Esophagus mucosa (tissue), 1 donor: ENCODE measurements at places on chromosomes 3 and 15.

DNA sequence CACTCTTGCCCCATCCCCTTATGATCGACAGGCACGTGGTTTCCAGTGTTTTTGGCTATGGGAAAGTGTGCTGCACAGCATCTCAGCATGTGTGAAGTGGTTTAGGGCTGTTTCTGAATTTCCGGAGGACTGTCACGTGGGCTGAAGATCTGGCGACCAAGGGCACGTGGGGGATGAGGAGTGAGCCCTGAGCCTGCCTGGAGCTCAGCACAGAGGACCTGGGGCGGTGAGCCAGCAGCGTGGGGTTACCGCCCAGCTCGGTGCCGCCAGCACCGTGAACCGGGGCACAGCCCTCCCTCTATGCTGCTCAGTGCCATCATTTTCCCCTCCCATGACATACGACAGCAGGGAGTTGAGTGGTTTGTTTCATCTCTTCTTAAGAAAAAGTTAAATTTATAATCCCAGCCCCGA lies 150.2 kb downstream of the DNAJB8 start:
- ATAC-seq = no peak

GRCh38 chr3:16865335-16865734 lies 19.4 kb upstream of the PLCL2 start:
- ATAC-seq = no peak

GRCh38 chr3:50246517-50246954 lies 10.5 kb downstream of the GNAI2 start:
- peak; percentile 70 for ATAC-seq

DNA sequence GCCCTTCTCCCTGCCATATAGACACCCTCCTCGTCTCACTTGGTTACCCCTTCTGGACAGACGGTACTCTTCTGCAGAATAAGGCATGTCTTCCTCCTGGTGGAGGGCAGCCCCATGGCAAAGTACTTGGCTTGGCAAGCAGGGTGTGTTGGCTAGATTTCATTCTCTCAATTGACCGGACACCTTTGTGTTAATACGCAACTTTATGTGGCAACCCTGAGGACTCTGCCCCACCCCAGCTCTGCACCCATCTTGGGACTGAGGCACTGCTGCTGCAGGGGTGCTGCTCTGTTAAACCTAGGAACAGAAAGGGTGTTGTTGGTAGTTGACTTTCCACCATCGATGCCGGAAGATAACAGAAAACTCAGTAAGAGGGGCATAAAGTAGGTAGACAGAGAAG lies 55.2 kb downstream of the PTPRG start:
- no peak for ATAC-seq

DNA sequence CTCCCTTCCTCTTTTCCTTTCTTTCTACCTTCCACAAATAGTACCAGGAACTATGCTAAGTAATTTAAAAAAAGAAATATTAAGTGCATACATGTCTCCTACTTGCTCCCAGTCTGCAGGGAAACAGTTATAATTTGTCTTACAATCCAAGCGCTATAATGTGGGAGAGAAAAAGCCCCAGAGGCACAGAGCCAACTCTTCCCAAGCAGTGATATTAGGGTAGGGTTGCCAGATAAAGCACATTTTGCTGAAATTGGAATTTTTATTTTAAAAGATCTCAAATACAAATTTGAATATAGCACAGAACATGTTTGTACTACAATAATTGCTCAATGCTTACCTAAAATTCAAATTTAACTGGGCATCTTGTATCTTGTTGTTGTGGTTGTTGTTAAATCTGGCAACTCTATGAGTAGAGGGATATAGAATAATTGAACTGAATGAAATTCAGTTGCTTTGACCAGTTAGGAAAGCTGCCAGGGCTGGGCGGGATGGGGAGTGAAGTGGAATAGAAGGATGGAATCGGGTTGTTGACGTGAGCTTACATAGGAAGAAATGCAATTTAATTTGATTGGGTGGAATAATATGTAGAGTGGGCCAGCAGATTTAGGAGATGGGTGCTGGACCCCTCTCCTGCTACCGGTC lies 52.6 kb upstream of the USP3 start:
- no peak for ATAC-seq

DNA sequence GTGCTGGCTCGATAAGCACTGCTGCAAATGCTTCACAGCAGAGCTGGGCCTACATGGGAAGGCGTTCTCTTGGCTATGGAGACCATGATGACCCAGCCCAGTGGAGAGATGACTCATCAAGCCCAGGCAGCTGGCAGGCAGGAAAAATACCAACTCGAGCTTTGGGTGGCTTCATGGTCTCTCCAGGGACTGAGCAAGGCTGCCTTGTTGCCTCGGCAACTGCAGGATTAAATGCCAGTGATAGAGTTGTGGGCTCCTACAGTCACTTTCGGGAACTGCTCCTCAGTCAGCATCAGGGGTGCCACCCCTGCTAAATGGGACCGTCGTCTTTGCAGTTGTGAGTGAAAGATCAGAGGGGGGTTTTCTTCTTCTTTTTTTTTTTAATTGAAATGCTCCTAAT lies 54.6 kb upstream of the MYZAP start:
- ATAC-seq = no peak

DNA sequence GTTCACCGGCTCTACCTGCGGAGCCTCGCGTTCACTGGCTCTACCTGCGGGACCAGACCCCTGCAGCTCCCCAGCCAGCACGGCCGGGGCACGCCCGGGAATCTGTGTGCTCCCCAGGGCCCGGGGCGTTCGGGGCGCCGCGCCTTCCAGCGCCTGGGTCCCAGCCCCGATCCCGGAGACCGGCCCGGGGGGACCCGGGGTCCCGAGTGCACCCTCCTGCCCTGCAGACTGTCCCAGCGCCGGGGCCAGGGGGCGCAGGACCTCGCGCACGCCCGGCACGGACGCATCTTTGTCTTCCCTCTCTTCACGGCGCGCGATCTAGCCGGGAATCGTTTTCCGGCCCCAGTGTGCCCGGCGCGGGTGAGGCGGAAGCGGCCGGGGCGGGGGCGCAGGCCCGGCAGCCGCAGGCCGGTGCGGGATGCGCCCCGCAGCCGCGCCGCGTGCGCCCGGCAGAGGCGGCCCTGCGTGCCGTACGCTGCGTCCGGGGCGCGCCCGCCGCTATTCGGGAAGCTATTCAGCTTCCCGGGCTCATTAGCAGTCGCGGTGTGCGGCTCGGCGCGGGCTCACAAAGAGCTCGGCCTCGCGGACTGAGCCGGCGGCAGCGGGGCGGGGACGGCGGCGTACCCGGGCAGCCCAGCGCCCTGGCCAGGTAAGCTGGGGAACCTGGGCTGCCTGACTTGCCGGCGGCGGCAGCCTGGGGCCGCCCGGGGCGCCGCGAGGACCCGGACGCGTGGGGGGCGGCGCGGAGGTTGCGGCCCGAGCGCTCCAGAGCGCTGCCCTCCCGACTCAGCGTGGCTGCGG lies at the start of gene APBA2:
Gene APBA2 (plus strand): TSS at position 345 of the 801 bp plus-strand sequence. CDS start 167,911 bp downstream, outside the sequence.
- ATAC-seq = peak; percentile 10

GRCh38 chr3:53068176-53068575 lies 22.3 kb upstream of the SFMBT1 start:
- ATAC-seq = no peak

DNA sequence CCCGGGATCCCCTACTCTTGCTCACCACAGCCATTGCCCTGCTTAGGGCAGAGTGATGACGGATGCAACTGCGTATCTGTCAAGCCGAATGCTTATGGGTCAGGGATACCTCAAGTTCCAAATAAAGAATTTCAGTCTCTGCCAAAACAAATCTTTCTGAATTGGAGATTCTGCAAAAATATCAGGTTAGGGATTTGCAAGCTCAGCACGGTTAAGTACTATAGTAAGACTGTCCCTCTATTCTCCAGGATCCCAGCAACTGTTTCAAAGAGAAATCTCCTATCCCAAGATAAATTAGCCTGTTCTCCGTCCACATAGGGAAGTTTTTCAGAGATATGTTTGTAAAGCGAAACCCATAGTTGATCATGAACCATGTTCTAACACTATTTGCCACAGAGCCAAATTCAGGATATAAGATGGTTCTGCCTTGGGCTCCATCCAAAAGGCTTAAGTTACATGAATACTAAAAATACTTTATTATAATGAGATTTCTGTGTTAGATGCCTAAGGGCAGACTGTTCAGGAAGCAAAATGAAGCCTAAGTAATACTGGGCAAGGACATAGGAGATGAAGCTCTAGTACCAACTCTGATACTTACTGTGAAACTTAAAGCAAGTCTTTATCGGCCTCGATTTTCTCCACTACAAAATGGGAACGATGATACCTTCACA lies 100.1 kb upstream of the LPP start:
- ATAC-seq = peak; percentile 33

DNA sequence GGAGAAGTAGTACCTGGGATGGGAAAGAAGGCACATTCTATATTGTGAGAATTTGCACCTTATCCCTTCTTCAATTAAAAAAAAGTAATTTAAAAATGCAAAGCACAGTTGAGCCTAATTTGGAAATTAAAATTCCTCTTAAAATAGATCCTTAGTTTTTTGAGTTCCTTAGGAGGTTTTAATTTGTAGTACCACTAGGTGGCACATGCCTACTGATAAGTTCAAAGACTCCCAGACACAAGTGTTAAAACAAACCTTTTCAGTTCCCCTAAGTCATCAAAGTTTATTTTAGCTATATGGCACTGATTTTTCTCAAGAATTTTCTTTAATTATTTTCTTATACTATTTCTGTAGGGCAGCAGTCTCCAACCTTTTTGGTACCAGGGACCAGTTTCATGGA lies 127.6 kb upstream of the AZI2 start:
- no peak for ATAC-seq

DNA sequence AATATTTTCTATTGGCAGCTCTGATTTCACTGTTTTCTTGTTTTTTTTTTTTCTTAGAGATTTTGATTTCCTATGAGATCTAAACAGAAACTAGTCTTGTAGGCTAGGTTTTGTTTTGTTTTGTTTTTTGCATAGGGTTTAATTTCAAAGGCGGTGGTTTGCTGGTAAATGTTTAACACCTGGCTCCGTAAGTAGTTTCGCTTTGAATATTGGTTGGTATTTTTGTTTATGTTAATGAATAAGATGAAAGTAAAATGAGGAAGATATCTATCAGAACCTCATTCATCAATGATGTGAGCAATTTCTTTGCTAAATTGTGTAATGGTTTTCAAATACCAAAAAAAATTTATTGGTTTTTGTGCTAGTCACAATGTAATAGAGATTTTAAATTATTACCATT lies 39.7 kb upstream of the TM4SF1 start:
- no peak for ATAC-seq

DNA sequence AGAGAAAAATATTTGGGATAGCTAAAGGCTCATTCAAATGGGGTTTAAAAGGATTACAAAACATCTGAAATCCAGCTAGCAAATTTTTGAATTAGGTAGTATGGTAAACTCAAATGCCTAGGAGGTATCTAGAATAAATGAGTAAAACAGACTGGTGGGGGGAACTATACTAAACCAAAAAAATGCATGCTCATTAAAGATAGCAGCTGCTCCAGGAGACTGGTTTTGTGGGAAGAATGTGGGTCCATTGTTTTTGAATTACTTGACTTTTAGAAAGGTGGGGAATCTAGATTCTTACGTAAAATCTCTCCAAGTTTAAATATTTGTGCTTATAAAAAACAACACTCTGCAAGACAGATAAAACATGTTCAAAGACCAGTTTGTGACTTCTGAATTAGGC lies 73.8 kb downstream of the LEKR1 start:
- no peak for ATAC-seq

DNA sequence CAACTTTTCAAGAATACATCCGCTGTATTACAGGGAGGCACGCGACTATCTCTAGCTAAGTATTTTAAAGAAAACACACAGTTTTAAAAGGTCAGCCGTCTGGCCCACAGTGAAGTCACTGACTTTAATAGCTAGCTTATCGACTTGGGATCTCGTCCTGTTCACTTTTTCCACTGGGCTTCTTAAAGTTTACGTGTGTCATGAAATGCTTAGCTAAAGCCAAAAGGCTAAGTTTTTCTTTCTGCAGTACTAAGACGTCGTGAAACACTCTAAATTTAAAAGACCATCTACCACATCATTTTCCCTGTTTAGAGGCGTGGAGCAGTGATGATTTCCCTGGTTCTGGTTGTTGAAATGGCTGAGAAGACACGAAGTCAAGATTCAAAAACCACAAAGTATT lies 27.1 kb downstream of the LRIG1 start:
- ATAC-seq = no peak

- no peak for ATAC-seq
Observed at GRCh38 chr3:107676469-107677309, 153.9 kb downstream of the BBX start.

- ATAC-seq = no peak
Observed at GRCh38 chr3:4440951-4441350, 26.1 kb downstream of the SUMF1 start.

DNA sequence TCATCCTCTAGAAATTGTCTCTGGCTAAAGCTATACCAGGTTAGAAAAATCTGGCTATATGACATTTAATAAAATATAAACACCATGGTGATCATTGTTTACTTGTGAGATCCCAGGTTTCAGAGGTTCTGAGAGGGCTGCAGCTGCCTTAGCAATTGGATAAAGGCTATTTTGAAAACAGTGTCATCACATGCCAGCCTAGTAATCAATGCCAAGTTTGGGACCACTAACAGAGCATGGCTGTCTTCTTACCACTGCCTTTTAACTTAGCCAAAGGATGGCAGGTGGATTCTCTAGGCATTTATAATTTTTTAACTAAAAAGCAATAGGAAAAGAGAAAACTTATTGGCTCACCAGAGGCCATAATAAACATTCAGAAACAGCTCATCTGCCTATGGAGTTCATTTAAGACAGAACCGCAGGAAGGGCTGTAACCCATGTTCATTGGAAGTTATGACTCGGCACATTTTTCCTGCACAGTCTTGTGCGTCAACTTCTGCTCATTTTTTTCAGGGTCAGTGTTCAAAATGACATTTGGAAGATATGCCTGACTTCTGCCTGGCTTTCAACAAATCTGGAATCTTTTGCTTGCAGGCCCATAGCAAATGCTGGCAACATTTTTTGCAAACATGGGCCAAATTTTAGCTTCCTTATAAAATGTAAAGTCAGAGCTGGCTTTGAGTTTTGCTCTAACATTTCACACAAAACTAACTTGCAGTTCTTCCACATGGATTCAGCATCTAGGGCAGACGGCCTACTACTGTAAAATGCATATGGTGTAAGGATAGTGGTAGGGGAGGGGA lies 476.0 kb upstream of the TBL1XR1 start:
- peak; percentile 25 for ATAC-seq

DNA sequence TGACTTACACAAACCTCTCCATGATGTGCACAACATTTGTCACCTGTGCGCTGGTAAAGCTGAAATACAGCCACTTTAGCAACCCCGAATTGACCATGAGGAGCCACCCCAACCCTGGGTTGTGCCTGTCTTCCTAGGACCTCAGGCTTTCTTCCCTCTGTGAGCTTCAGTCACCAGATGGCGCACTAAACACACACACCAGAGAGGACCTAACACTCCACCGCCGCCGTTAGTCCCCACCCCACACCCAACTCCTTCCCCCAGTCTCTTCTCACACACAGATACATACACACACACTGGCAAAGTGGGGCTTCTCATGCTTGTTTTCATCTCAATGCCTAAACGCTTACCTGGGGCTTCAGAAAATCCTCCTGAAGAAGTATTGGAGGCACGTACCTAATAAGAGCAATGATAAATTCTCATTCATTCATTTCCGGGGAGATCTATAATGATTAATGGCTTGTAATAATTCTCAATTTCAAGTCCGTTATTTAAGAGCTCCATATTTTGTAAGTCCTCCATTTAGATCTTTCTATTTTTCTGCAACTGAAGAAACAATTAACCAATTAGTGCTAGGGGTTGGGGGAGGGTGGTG lies 2.1 kb upstream of the CCDC80 start:
- peak; percentile 88 for ATAC-seq

- no peak for ATAC-seq
Observed at GRCh38 chr3:16168211-16168610, 6.3 kb upstream of the GALNT15 start.

- peak; percentile 77 for ATAC-seq
Observed at GRCh38 chr15:85770096-85771041, 24.4 kb downstream of the KLHL25 start.
